ENCODE measurements at places on chromosomes 12 and 14. TPM values are rescaled to one million over a fixed set of nuclear protein-coding genes. Genes with fewer than 3 reads are reported as not detected.
A peak's percentile ranks its signal among the peaks of the same experiment; 100 is the strongest.

GRCh38 chr14:35992816-35993683, 166.9 kb downstream of the BRMS1L start:
- H3K27ac ChIP-seq, result no peak overlapping the region
- no peaks in the 10 kb centered on the region for H3K36me3 ChIP-seq
- H3K27me3 ChIP-seq, result peaks cover 3% of the 10 kb centered on the region
- H3K4me1 ChIP-seq, result no peaks in the 10 kb centered on the region
- no peak overlapping the region for H3K4me3 ChIP-seq

DNA sequence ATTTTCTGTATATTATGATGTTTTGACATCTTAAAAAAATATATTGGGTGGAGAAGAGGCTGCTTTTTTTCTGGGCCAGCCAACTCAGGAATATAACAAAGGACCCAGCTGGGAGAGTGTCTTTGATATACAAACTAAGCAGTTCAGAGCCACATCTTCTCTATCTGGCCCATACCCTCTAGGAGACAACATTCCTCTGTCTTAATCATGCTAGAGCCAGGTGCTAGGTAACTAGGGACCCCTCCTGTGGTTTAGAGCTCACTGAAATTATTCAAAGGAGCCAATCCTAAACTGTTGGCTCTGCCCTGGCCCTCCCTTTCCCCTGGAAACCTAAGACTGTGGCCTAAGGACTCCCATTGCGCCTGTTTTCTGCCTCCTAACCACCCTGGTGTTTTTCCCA, 193.1 kb upstream of the DIO2 start:
- H3K4me3 ChIP-seq, result no peak overlapping the region
- H3K36me3 ChIP-seq, result no peaks in the 10 kb centered on the region
- no peak overlapping the region for H3K27ac ChIP-seq

The PLD4 gene
- total RNA-seq, result not detected

The MGST1 gene
- total RNA-seq, result 105 TPM

- DNase-seq, result no peak
- no peaks in the 10 kb centered on the region for H3K4me1 ChIP-seq
- H3K4me3 ChIP-seq, result no peak overlapping the region
Measured at GRCh38 chr12:45549337-45549902, 180.1 kb upstream of the ARID2 start.

DNA sequence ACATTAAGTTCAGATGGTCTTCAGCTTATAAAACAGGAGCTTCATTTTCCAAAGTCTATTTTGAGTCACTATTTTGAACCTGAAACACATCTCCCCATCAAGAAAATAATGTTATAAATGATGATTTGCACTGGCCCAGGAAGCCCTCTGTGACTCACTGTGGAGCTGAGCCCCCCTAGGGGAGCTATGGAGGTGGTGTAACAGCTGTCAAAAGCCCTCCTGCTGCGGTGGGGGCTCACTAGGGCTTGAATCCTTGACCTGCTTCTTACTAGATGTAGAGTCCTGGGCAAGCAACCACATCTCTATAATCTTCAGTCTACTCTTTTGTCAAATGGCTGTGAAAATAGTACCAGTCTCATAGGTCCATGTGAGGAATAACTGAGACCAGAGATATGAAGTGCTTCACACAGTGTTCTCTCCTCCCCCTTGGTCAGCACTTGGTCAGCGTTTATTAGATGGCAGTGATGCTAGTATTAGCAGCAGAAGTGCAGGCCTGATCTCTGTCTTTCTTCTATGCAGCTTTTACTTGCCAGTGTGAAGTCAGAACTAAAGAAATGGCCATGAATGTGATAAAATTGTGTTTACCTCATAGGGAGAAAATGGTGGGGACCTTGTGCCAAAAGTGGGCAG, 83.4 kb downstream of the RTN1 start:
- H3K27me3 ChIP-seq, result no peaks in the 10 kb centered on the region
- no peak for DNase-seq
- no peaks in the 10 kb centered on the region for H3K4me1 ChIP-seq
- no peak overlapping the region for H3K4me3 ChIP-seq
- no peaks in the 10 kb centered on the region for H3K36me3 ChIP-seq

DNA sequence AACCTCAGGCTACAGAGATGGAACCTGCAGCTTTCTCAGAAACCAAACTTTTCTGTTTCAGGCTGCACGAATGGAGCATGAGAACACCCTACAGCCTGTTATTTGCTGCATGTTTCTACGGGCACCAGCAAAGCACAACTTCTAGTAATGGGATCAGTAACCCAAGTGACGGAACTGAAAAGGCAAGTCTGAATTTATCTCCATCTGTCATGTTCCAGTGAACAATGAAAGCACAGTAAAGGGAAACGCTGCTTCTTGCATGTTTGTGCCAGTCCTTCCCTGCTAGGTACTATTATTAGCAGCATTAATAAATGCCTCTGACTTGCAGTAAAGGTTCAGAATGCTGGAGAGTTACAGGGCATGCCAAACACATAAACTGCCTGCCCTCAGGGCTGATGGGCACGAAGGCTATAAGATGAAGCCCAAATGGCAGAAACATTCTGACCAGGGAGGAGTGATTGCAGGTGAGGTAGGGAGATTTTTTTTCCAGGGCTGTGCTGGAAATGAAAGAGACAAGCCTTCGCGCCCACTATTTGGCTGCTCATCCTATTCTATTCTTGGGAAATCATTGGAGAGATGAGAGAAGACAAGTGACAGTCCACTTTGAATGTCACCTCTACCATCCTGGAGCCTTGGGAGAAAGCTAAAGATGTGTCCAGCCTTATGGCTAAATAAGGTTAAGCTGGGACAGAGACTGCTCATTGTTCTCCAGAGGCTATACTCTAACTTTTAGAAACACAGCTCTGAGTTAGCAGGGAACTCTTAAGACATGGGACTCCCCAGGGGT, 100.4 kb upstream of the PLXNC1 start:
- no peak for DNase-seq
- no peak overlapping the region for H3K27ac ChIP-seq
- no peaks in the 10 kb centered on the region for H3K36me3 ChIP-seq
- peaks cover 7% of the 10 kb centered on the region for H3K4me1 ChIP-seq

GRCh38 chr14:21219561-21220111, 49.6 kb downstream of the HNRNPC start:
- H3K36me3 ChIP-seq, result peaks cover 40% of the 10 kb centered on the region
- peaks cover 16% of the 10 kb centered on the region for H3K4me1 ChIP-seq
- no peak overlapping the region for H3K4me3 ChIP-seq
- DNase-seq, result no peak
- H3K27me3 ChIP-seq, result no peaks in the 10 kb centered on the region
- no peak overlapping the region for H3K27ac ChIP-seq

GRCh38 chr14:106737021-106737420, 1210.6 kb downstream of the TMEM121 start:
- H3K36me3 ChIP-seq, result no peaks in the 10 kb centered on the region
- H3K27ac ChIP-seq, result no peak overlapping the region

The ACRBP gene
- total RNA-seq, result not detected

GRCh38 chr14:106083082-106083481, 556.7 kb downstream of the TMEM121 start:
- H3K36me3 ChIP-seq, result no peaks in the 10 kb centered on the region
- no peaks in the 10 kb centered on the region for H3K4me1 ChIP-seq
- no peaks in the 10 kb centered on the region for H3K27me3 ChIP-seq
- H3K27ac ChIP-seq, result no peak overlapping the region

The LUM gene
- 46.1 TPM for total RNA-seq

GRCh38 chr14:68362846-68363245, 430.0 kb downstream of the ZFP36L1 start:
- no peak overlapping the region for H3K4me3 ChIP-seq
- no peaks in the 10 kb centered on the region for H3K36me3 ChIP-seq
- no peaks in the 10 kb centered on the region for H3K27me3 ChIP-seq

DNA sequence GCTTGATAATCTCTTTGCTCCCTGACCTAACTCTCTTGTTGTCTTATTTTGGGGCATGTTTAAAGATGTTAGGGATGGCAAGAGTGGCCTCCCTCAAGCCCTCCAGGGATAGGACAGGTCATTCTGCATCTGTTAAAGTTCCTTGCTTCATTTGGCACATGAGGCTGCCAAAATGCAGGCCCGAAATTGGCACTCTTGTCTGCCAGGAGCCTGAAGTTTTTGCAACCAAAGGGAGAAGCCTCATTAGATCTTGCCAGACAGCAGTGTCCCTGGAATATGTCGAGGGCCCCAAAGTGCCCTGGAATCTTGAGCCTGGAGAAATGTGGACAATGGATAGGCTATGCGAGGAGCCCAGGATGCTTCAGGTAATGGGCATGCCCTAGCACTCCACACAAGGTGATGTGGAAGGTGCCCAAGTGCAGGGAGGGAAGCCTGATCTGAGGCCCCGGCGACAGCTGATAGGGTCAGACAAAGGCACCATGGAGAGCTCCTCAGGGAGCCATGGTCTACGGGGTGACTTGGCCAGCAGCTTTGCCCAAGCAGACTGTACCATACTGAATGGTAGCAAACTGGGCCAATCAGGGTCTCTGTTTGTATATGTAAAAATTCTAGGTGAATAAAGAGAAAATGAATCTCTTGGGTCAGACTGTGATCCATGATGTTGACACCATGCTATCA, 173.0 kb upstream of the WSCD2 start:
- no peaks in the 10 kb centered on the region for H3K4me1 ChIP-seq
- no peaks in the 10 kb centered on the region for H3K36me3 ChIP-seq
- H3K27me3 ChIP-seq, result no peaks in the 10 kb centered on the region
- H3K4me3 ChIP-seq, result no peak overlapping the region

The APOF gene
- not detected for total RNA-seq

DNA sequence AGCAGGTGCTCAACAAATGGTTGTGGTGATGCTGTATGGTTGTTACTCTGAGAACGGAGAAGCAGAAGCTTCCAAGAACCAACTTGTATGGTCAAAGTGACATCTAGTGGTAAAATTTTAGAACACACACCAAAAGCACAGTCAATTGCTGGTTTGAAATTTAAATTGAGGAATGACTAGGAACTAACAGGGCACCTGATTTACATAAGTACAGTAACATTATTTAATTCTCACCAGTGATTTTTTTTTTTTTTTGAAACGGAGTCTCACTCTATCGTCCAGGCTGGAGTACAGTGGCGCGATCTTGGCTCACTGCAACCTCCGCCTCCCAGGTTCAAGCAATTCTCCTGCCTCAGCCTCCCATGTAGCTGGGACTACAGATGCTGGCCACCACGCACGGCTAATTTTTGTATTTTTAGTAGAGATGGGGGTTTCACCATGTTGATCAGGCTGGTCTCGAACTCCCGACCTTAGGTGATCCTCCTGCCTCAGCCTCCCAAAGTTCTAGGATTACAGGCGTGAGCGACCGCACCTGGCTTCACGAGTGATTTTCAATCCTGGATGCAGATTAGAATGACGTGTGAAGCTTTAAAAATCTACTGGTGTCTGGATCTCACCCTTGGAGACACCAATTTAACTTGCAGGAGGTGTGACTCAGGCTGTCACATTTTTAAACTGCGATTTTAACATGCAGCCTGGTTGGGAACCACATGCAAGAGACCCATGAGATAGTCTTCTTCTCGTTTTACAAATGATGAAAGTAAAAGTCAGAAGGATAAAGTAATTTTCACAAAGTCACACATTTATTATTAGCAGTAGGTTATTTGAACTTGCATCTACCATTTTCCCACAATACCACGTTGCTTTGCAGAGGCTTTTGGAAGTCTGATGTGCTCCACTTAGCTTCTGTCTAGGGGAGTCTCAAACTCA, 14.1 kb upstream of the NUMB start:
- H3K36me3 ChIP-seq, result no peaks in the 10 kb centered on the region
- H3K4me1 ChIP-seq, result peaks cover 7% of the 10 kb centered on the region
- DNase-seq, result peak; percentile 82
- H3K27me3 ChIP-seq, result no peaks in the 10 kb centered on the region

DNA sequence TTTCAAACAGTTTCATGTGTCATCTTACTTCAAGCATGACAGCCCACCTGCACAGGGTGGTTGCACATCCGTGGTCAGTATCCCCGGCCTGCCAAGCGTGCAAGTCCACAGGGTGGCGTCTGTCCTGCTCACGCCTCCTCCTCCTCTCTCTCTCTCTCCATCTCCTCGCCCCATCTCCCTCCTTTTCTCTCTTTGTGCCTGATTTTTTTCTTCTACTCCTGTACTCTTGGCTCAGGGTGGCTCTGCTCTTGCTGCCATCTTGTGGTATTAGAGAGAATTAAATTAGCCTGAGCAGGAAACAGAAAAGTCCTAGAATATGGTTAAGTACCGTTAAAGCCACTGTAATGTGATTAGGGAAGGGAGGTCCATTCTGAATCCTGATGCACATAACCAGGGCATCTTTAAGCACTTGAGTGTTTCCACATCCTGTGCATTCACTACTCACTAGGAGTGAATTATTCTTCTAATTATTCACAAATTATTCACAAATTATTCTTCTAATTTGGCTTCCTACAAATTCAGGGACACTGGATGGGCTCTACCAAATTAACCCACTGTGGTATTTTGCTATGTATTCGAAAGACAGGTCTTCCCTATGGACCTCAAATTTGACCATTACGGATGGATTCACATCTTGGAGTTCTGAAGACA, 25.5 kb upstream of the DTX1 start:
- no peak overlapping the region for H3K4me3 ChIP-seq
- H3K4me1 ChIP-seq, result no peaks in the 10 kb centered on the region
- no peaks in the 10 kb centered on the region for H3K27me3 ChIP-seq
- H3K27ac ChIP-seq, result no peak overlapping the region
- DNase-seq, result peak; percentile 52
- H3K36me3 ChIP-seq, result no peaks in the 10 kb centered on the region
